ENCODE measurements at places on chromosomes 1 and 21.

GRCh38 chr1:70426154-70427131 lies 15.4 kb downstream of the CTH start:
- DNase-seq: no peak

DNA sequence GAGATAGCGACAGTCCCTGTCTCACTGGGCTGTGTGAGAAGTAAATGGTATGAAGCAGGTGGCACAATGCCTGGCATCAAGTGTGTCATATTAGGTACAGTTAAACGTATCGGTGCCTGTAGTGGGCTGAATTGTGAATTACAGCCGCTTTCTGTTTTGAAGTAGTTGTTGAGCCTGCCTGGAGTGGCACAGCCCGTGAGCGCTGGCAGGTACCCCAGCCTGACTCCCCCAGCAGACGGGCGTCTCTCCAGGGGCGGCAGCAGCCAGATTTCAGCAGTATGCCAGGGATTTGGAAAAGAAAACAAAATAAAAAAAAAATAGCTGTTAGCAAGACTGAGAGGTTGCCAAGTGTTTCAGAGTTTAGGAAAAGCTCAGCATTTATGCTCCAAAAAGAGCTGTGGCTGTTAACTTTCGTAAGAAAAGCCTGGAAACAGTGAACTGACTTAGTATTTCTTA lies 26.6 kb upstream of the GPR153 start:
- DNase-seq: no peak

DNA sequence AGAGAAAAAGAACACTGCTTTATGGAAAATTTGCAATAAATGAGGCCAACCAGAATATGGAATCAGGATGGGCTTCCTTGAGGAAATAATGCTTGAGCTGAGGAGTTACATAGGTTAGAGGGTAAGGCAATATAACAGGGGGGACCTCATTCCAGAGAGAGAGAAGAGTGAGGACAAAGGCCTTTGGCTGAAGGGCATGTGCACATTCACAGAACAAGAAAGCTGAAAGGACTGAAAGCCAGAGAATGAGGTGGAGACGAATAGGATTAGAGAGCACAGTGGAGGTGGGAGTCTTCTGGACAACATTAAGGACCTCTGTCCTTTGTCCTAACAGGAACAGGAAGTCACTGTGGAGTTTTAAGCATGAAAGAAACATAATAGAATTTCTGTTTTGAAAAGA lies 60.7 kb upstream of the MROH9 start:
- DNase-seq: no peak

DNA sequence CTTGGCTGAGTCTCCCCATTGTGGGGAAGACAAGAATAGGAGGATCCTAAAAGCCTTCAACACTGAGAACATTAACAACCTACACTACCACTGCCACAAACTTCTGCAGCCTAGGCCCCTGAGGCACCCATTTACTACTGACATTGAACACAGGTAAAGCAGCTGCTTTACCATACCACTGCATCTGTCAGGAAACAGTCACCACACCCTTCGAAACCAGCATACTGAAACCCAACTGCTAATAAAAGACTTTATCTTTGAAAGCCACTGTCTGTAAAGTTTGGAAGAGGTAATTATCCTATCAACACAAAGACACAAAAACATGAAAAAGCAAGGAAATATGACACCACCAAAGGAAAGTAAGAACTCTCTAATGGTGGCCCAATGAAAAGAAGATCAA lies 7.4 kb downstream of the IFNAR1 start:
- DNase-seq: no peak

DNA sequence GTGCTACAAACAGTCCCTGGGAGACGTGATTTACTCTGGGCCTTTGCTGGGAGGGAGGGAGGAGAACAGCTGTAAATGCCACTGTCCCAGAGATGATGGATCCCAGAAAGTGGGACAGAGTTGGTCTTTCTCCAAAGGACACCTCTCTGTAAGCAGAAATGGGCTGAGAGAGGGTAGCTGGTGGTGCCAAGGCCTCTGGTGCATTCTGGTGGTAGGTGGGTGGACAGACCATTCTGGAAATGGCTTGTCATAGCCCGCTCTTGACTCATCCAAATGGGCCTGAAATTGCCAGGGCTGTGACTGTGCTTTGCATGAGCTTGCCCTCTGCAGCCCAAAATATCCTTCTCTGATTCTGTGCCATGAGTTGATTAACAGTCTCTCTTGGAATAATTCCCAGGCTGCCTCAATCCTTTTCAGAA lies 36.1 kb downstream of the CCDC185 start:
- DNase-seq: no peak

GRCh38 chr21:35405981-35406380 lies 356.9 kb upstream of the RUNX1 start:
- DNase-seq: no peak

- DNase-seq: no peak
Measured at GRCh38 chr1:92786111-92786901, 1.4 kb upstream of the EVI5 start.

DNA sequence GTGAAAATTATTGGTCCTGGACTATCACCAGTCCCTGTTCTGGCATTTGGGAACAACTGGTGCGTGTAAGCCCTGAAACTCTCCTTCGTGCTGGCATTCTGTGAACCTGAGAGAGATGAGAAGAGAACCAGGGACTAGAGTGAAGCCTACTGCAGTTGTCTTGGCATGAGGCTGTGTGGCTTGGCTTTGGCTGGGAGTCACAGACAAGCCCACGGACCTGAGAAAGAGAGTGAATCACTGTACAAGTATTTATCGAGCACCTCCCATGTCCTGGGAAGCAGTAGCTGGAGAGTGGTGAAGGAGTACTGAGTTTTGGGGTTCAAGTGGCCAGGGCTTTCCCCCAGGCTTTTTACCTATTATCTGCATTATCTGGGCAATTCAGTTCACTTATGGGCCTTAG lies 63.3 kb downstream of the FGGY start:
- DNase-seq: no peak

DNA sequence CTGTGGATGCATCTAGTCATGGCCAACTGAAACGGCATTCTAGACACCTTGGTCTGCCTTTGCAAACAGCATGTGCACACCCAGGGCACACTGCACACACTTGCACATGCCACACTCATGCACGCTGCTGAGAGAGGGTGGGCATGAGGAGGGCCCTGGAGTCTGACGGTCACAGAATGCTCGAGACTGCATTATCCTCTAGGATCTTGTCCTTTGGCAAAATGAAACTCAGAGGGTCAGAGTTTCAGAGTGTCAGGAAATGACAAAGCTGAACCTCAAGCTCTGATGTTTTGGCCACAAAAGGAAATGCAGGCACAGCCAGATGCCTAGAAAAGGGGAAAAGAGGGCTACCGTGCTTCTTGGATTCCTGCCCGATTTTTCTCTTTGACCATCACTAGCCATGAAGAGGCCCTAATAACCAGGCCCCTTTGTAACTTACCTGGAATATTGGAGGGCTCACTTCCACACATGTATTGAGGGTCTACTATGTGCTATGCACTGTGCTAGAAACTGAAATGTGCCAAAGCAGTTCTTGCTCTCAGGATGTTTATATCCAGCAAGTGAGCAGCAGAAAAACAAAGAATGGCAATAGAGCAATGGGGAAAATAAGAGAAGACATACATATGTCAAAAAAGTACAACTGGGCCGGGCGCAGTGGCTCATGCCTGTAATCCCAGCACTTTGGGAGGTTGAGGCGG lies 65.4 kb downstream of the TOMM20 start:
- peak; percentile 63 for DNase-seq

GRCh38 chr1:116432655-116433265 lies 59.7 kb downstream of the ATP1A1 start:
- DNase-seq: no peak

DNA sequence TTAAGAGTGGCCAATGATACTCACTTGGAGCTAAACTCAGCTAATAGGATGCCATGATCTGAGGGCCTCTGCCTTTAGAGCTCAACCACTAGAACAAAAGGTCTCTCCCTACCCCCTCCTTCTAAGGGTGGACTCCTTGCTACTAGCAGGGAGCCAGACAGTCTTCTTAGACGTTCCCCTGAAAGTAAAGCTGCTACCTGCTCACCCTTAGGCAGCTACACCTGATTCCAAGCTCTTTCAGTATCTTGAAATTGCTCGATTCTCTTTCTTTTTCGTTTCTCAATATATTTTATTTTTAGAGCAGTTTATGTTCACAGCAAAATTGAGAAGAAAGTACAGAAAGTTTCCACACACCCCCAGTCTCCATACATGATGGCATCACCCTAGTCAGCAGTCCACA lies 112.6 kb upstream of the KCNJ15 start:
- no peak for DNase-seq

- no peak for DNase-seq
Measured at GRCh38 chr1:238961790-238962189, 424.6 kb upstream of the CHRM3 start.

DNA sequence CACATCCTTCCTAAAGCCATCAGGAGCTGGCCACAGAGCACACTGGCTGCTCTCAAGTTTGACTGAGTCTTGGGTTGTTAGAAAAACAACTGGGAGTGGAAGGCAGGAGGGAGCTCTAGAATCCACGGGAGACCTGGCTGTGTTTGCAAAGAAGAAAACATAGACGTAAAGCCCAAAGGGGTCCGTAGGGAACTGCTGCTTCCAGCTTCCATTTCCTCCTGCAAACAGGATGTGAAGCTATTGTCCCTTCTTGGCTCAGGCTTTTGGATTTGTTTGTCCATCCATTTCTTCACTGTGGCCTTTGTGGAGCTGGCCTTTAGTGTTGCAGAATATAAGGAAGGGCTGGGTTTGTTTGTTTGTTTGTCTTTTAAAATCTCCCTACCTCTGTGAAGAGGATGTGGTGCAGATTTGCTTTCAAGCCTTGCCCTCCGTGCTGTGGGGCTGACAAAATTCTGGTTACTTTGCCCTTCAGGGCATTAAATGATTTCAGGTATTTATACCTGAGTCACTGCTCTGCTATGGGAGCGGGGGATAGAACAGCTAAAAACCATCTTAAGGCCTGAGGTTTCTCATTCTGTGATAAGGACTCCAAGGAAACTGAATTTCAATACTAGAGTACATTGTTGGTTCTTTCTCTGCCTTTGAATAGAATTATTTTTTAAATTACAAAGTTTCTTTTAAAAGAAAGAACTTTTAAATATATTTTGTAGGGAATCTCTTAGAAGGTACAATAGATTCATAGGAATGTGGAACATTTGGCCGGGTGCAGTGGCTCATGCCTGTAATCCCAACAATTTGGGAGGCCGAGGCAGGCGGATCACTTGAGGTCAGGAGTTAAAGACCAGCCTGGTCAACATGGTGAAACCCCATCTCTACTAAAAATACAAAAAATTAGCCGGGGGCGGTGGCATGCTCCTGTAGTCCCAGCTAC lies 74.3 kb downstream of the MPZL1 start:
- DNase-seq: no peak

- no peak for DNase-seq
Measured at GRCh38 chr1:167913895-167914496, at the start of gene ADCY10. TSS of gene ADCY10 (minus strand) at chr1:167914134. CDS start at chr1:167905140, 8,994 bp downstream.

DNA sequence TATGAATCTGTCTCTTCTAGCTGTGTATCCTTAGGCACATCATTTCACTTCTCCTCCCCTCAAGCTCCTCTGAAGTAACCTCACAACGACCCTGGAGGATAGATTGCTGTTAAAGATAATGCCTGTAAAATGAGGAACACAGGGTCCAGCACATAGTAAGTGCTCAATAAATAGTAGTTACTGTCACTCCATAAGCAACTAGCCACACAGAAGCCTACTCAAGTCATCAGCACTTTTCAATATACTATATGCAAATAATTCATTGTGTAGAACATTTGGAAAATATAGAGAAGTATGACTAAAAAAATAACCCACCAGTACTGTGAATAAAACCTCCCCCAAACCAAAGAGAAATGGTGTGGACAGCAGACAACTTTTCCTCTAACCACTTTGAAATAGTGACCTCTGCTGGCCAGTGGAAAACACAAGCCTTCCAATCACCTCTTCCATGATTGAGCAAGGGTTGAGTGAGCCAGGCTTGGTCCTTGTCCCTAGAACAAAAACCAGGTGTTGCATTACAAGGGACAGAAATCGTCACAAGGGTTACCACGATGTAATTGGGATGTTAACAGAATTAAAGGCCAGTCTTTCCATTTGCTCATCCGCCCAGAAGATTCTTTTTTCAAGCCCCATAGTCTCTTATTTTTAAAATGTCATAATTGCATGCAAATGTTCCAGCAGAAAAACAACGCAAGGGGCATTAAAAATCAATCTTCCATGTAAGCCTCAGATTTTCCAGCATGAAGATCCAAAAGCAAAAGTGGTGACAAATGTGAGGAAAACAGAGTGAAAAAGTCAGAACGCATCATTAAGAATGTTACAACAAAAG lies 15.7 kb upstream of the GLIS1 start:
- DNase-seq: peak; percentile 43

DNA sequence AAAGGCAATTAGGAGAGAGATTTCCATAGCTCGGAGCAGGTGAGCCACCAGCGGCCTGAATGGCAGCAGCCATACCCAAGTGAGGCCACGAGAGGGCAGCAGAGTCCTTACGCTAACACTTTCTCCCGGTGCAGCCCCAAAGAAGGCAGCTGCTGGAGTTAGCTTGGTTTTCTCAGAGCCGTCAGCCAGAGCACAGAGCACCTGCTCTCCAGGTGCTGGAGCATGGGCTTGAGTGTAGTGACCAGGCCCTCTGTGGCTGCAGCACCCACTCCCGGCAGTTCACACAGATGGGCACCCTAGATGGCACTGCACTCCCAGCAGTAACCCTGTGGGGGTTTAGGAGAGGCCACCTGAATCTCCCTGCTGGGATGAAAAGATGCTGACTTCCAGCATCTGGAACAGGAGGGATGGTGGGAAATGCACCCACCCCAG lies 45.8 kb downstream of the TMCC2 start:
- DNase-seq: peak; percentile 55

DNA sequence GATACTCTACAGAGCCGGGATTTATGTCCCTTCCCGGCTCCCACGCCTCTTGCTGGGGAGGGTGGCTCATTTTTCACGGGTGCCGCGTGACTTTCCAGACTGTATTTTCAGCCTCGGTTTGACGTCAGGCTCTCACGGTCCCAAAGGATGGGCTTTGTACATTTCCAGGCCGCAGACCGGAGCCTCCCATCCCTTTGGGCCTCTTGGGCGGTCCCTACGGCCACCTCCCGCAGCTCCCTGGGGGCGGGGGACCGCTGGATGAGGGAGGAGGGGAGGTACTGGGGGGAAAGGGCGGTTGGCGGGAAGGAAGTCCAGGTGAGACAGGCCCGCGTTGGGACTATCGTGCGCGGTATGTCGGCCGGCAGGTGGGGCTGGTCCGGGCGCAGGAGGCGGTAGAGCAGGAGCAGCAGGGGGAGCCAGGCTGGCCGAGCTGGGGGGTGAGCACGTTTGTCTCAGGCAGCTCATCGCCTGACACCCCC lies 17.9 kb downstream of the UBL4B start:
- no peak for DNase-seq

GRCh38 chr1:20430355-20431175 lies 55.4 kb downstream of the CAMK2N1 start:
- no peak for DNase-seq

DNA sequence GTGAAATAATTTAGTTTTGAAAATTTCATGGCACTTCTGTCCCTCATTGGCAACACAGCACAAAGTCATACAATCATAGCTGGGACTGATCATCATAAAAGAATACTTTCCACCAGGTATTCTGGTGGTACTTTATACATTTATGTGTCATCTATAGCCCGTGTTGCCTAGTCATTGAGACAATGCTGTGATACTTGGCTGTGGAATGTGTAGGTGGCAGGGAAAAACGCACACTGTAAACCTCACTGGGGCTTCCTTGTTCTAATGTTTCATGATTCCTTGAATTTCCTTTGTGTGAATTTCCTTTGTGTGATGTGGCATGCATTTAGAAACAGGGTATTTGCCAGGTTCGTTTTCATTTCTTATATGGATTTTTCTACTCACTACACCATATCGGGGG lies 118.3 kb downstream of the FMN2 start:
- DNase-seq: no peak

Data from bone marrow (tissue), 2 donors.